ENCODE measurements at places on chromosomes 12 and 14. TPM values are rescaled to one million over a fixed set of nuclear protein-coding genes. Genes with fewer than 3 reads are reported as not detected.

- no peak for DNase-seq
Observed at GRCh38 chr14:76908834-76909233, 82.6 kb downstream of the LRRC74A start.

SCNN1A gene
- polyA plus RNA-seq = 13.2 TPM

GRCh38 chr14:75604979-75605851 is 26.8 kb downstream of the FLVCR2 start:
- DNase-seq = no peak

DNA sequence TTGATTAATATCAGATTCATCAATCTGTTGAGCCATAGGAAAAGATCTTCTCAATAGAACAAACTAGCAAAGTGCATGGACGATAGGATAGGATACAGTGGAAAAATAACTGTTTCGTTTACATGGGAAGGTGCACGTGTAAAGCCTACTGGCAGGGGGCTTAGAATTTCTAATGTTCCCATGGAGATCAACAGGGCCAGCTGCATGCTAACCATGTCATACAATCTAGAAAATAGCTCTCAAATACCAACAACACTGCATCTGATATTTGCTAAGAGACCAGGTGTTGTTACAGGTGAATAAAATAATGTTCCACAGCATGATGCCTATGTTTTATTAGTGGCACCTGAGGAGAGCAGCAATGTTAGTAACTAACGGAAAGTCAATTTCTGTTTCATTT is 72.5 kb downstream of the ACSS3 start:
- DNase-seq = no peak

GRCh38 chr12:15962760-15963159 is 51.6 kb downstream of the DERA start:
- peak; percentile 40 for DNase-seq

FOXG1 gene
- polyA plus RNA-seq = not detected

HHIPL1 gene
- 0.11 TPM for polyA plus RNA-seq

GRCh38 chr12:85569261-85569660 is 266.9 kb downstream of the RASSF9 start:
- DNase-seq = peak; percentile 19

DNA sequence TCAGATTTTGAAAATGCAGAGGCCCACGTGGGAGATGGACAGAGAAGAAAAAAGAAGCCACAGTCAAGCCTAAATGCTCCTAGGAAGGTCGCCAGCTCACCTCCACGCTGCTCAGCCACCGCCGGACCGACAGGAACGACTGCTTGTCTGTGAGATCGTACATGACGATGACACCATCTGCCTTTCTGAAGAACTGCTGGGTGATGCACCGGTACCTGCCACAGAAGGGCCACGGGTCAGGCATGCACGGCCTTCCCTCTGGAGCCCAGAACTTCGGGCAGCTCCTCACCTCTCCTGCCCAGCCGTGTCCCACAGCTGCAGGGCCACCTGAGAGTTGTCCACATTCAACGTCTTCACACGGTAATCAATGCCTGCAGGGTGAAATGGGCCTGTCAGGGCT is 125.6 kb downstream of the CRACR2A start:
- DNase-seq = no peak

DNA sequence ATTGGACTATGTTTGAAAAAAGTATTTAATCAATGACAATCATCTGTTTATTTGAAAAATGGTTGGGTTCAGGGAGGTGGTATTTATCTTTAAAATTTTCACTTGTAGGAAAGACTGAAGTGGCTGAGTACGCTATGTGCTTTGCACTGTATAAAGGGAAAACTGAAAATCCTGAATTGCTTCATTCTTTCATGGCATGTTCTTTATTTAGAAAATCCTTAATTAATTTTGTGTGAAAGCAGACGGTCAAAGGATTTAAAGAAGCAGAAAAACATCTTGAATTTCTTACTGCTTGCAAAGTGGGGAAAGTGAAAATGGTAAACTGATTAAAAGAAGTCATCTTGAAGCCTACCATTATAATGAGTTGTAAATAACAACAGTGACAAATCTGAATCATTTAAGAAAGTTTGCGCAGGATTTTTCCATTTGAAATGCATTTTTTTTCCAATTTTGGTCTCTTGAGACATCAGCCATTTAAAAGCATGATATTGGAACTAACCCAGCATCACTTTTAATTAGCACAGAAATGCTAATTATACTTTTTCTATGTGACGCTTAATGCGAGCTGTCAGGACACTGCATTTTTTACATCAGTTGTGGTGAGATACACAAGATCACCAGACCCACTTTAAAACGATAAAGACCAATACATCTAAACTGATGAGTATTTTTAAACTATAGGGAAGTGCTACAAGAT is 169.0 kb downstream of the NEDD1 start:
- no peak for DNase-seq

NEUROD4 gene
- not detected for polyA plus RNA-seq

DNA sequence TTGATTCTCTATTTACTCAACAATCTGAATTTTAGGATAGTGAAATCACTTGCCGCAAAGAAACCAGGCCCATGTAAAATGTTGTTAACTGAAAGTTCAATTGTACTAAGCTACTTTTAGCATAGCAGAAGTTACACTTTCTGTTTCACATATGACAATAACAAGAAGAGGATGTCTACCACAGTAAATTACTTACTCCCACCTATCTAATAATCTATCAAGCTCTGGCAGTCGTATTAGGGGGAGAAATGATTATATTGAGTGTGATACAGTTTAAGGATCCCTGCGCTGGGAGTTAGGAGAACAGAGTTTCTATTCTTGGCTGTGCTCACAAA is 66.5 kb upstream of the CAND1 start:
- no peak for DNase-seq

DNA sequence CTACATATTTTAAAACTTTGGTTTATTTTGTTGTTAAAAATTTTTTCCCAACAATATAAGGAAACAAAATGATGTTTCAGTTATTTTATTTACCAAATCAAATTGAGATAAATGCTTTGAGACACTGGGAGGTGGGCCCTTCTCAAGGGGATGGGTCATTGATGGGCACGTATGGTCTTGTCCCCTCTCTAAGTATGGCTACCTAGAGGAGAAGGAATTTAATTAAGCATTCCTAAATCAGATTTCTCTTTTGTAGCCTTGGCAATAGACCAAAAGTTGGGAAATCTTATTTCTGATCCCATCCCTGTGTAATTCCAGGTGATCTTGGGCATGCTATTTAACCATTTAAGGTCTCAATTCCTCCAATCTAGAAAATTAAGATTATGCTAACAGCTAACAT is 79.0 kb downstream of the SCN8A start:
- no peak for DNase-seq

CDC42BPB gene
- polyA plus RNA-seq = 43.4 TPM

GALNT4 gene
- polyA plus RNA-seq = 3.4 TPM

POLE2 gene
- 4.0 TPM for polyA plus RNA-seq

GRCh38 chr14:79467835-79468234 is 743.5 kb downstream of the DIO2 start:
- DNase-seq = no peak

TSPAN31 gene
- polyA plus RNA-seq = 37.4 TPM
